ENCODE measurements at places on chromosomes 11 and 22.
A peak's percentile ranks its signal among the peaks of the same experiment; 100 is the strongest.

GRCh38 chr11:68145120-68145866 lies 24.1 kb upstream of the CHKA start:
- H3K27ac ChIP-seq, result no peak overlapping the region
- H3K27me3 ChIP-seq, result no peaks in the 10 kb centered on the region
- H3K4me1 ChIP-seq, result no peaks in the 10 kb centered on the region
- no peak for DNase-seq

DNA sequence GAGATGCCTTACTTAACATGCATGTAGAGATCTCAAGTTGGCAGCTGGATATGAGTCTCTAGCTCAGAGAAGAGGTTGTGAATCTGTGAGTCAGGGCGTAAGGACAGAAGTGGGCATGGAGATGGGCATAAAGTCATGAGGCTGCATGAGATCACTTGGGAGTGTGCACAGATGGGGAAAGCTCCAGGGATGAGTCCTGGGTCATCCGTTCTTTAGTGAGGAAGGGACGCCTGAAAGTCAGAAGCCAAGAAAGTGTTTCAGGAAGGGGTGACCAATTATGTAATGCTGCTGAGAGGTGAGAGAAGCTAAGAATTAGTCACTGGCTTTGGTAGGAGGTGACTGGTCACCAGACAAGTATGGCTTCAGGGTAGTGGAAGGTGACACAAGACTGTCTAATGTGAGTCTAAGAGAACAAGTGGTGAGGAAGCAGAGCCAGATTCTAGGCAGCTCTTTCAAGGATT lies 6.7 kb downstream of the ACP2 start:
- no peaks in the 10 kb centered on the region for H3K36me3 ChIP-seq
- H3K27me3 ChIP-seq, result no peaks in the 10 kb centered on the region
- no peaks in the 10 kb centered on the region for H3K4me1 ChIP-seq
- no peak overlapping the region for H3K4me3 ChIP-seq
- DNase-seq, result no peak
- no peak overlapping the region for H3K27ac ChIP-seq

GRCh38 chr22:48267681-48268080 lies 1505.2 kb downstream of the TBC1D22A start:
- H3K4me1 ChIP-seq, result no peaks in the 10 kb centered on the region
- H3K27ac ChIP-seq, result no peak overlapping the region
- H3K36me3 ChIP-seq, result no peaks in the 10 kb centered on the region
- DNase-seq, result no peak

DNA sequence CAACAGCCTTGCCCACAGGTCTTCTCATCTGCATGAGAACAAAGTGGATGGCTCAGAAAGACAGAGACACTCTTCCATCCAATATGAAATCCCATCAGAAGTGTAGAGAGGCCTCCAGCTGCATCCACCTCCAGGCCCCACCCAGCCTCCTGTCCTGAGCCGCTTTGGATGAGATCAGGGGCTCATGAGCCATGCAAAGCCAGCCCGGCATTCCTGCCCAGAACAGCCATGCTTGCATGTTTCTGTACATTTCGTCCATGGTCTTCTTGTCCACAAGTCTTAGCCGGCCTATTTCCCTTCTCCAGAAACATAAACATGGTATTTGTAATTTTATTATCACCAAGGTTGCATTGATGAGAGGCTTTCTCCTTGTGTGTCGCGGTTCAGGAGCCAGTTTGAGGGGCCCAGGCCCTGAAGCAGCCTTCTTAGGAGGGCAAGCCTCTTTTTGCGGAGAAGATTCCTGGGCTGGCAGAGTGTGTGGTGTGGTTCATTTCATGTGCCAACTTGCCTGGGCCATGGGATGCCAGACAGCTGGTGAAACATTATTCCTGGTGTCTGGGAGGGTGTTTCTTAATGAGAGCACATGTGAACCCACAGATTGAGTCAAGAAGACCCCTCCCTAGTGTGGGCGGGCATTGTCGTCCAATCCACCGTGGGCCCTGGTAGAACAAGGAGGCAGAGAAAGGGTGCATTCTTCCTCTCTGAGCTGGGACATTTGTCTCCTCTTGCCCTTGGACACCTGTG lies 928.9 kb downstream of the TBC1D22A start:
- H3K36me3 ChIP-seq, result no peaks in the 10 kb centered on the region
- DNase-seq, result no peak
- no peak overlapping the region for H3K4me3 ChIP-seq
- H3K27ac ChIP-seq, result no peak overlapping the region
- H3K27me3 ChIP-seq, result no peaks in the 10 kb centered on the region
- H3K4me1 ChIP-seq, result no peaks in the 10 kb centered on the region

- H3K4me1 ChIP-seq, result no peaks in the 10 kb centered on the region
- H3K4me3 ChIP-seq, result no peak overlapping the region
- DNase-seq, result peak; percentile 17
- H3K27me3 ChIP-seq, result no peaks in the 10 kb centered on the region
- no peak overlapping the region for H3K27ac ChIP-seq
Observed at GRCh38 chr11:64926689-64927088, 2.2 kb downstream of the PPP2R5B start.

DNA sequence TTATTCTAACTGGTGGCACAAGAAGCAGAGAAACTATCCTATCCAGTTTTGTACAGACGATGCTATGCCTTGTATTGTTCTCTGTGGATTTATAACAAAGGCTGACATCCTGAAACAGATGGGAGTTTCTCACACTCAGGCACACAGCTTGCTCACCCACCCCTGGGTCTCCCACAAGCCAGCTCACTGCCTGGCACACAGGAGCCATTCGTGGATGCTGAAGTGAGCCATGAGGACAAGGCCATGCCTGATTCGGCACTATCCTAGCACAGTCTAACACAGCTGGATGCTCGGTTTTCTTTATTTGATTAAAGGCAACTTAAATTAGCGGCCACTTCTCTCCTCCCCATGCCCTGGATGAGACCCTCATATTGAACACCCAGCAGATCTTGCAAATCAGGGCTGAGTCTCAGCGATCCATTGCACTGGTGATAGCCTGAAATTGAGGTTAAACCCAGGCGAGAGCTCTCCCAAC lies 25.7 kb upstream of the TMPRSS4 start:
- no peaks in the 10 kb centered on the region for H3K4me1 ChIP-seq
- H3K36me3 ChIP-seq, result no peaks in the 10 kb centered on the region
- no peak overlapping the region for H3K4me3 ChIP-seq
- no peak for DNase-seq

DNA sequence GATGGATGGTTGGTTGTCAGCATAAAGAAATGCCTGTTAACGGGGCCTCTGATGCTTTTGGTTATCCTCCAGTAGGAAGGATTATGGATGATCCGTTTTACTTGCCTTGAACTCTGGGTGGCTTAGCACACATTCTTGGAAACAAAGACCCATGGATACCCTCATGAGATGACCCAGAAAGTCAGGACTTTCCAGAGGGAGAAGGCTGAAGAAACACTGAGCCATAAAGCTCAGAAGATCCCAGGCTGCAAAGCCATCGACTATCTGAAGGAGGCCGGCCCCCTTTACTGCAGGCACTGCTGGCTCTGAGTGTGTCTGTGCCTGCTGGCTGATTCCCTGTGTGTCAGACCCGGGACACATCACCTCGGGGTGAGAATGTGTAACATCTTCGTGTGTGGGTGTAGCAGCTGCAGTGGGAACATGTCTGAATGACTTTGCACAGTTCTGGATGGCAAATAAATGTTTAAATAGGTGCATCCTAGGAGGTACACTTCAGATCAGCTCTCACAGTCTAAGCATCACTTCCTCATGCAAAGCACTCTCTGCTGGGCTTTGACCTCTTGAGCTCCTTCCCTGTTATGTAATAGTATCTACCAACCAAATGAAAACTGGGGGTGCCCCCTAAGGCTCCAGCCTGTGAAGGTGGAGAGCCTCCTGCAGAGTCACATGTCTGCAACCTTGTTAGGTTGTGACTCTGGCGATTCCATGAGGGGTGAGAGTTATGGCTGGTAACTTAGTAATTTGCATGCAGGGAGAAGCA lies 1084.9 kb downstream of the TBC1D22A start:
- DNase-seq, result no peak
- H3K27ac ChIP-seq, result no peak overlapping the region
- H3K27me3 ChIP-seq, result no peaks in the 10 kb centered on the region
- no peaks in the 10 kb centered on the region for H3K4me1 ChIP-seq

DNA sequence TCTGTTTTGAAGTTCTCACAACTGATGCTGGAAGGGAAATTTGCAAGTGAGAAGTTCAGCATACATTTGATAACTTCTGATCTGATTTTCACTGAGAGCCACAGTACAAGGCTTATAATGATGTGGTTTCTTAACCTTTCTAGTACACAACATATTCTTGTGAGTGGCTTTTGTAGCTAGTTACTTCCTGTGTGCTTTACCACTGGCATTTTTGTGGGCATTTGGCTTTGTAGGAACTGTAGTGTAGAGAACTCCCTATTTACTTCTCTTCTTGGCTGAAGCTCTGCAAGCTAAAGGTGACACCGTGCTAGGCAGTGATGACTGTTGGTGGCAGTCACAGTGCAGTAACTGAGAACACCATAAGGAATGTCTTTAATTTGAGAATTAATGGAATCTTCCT lies 14.9 kb downstream of the USP47 start:
- H3K4me3 ChIP-seq, result no peak overlapping the region
- no peak for DNase-seq
- H3K4me1 ChIP-seq, result no peaks in the 10 kb centered on the region
- H3K36me3 ChIP-seq, result no peaks in the 10 kb centered on the region

DNA sequence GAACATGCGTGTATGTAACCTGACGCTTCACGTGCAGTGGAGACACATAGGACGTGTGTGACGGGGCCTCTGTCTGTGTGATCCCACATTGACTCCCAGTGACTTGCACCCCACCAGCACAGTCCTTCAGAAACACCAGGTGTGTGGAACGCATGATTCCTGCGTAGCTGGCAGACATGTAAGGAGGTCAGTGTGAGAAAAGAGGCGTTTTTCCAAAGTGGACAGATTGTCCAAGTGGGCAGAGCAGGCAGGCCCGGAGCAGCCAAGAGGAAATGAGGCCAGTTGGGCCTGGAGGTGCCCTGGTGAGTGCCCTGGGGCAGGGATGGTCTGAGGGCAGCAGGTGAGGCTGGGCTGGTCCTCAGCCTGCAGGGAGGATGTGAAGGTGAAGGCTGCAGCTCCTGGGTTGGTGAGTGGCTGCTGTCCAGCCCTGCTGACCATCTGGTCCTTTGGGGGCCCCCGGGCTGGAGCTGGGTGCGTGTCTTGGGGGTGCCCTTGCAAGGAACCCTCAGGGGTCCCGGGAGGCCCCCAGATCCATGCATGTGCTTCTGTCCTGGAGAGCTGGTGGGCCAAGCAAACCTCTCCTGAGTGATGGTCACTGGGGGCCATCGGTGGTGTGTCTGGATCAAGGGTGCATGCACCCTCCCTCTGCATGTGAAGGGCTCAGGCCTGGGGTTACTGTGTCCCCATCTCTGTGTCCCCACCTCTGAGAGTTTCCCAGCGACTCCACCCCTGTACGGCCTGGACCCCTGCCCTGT lies 26.6 kb downstream of the SHANK3 start:
- H3K4me3 ChIP-seq, result no peak overlapping the region
- no peak for DNase-seq
- no peak overlapping the region for H3K27ac ChIP-seq
- H3K27me3 ChIP-seq, result no peaks in the 10 kb centered on the region
- no peaks in the 10 kb centered on the region for H3K36me3 ChIP-seq

- H3K27ac ChIP-seq, result no peak overlapping the region
- H3K36me3 ChIP-seq, result no peaks in the 10 kb centered on the region
- DNase-seq, result no peak
- no peaks in the 10 kb centered on the region for H3K27me3 ChIP-seq
- H3K4me3 ChIP-seq, result no peak overlapping the region
- no peaks in the 10 kb centered on the region for H3K4me1 ChIP-seq
Observed at GRCh38 chr11:35803115-35803514, 140.5 kb downstream of the TRIM44 start.

- no peaks in the 10 kb centered on the region for H3K4me1 ChIP-seq
- DNase-seq, result peak; percentile 85
- peak overlapping the region; percentile 40 for H3K27ac ChIP-seq
- no peaks in the 10 kb centered on the region for H3K36me3 ChIP-seq
Observed at GRCh38 chr11:61446211-61446651, 16.3 kb downstream of the SDHAF2 start.

DNA sequence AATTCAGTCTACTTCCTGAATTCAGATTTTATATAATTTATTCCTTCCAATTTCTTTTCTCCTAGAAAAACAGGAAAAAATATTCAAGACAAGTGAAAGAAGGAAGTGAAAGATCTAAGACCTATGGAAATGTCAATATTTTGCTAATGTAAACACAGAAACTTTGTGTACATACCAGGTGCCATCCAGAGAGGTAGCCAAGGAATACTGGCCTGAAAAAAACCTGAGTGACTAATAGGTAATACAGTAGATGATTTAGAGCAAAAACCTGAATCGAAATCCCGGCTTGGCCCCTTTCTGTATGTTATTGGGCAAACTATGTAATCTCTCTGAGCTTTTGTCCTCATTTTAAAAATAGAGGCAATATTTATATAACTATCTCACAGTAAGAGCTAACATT lies 59.2 kb upstream of the FSHB start:
- no peaks in the 10 kb centered on the region for H3K36me3 ChIP-seq
- H3K4me1 ChIP-seq, result no peaks in the 10 kb centered on the region
- no peak for DNase-seq
- no peak overlapping the region for H3K27ac ChIP-seq
- no peak overlapping the region for H3K4me3 ChIP-seq

DNA sequence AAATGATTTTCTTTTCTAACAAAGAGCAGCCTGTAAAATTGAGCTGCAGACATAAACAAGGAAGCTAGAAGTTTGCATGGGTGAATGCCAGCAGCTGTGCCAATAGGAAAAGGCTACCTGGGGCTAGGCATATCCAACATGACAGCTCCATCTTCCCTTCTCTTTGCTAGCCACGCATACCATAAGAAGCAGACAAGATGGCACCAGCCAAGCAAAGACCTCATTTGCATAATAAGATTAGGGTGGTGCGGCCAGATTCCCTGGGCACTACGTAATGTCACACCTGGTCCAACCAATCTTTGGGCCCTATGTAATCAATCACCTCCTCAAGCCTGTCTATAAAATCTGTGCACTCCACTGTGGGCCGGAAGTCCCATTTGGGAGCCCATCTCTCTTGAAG lies 108.3 kb downstream of the SWAP70 start:
- no peak for DNase-seq
- H3K4me1 ChIP-seq, result no peaks in the 10 kb centered on the region
- H3K4me3 ChIP-seq, result no peak overlapping the region
- H3K36me3 ChIP-seq, result no peaks in the 10 kb centered on the region
- no peak overlapping the region for H3K27ac ChIP-seq
- H3K27me3 ChIP-seq, result no peaks in the 10 kb centered on the region

GRCh38 chr22:36739185-36739584 lies 35.6 kb upstream of the CACNG2 start:
- no peak overlapping the region for H3K4me3 ChIP-seq
- no peak overlapping the region for H3K27ac ChIP-seq
- H3K4me1 ChIP-seq, result no peaks in the 10 kb centered on the region
- DNase-seq, result no peak
- no peaks in the 10 kb centered on the region for H3K27me3 ChIP-seq

Data from uterus (tissue), 4 donors.